ENCODE measurements at places on chromosomes 12 and 14.
A peak's percentile ranks its signal among the peaks of the same experiment; 100 is the strongest.

- DNase-seq = no peak
Observed at GRCh38 chr12:97960225-97960624, 497.6 kb downstream of the RMST start.

GRCh38 chr14:104681689-104682074 is 7.7 kb upstream of the INF2 start:
- no peak for DNase-seq

DNA sequence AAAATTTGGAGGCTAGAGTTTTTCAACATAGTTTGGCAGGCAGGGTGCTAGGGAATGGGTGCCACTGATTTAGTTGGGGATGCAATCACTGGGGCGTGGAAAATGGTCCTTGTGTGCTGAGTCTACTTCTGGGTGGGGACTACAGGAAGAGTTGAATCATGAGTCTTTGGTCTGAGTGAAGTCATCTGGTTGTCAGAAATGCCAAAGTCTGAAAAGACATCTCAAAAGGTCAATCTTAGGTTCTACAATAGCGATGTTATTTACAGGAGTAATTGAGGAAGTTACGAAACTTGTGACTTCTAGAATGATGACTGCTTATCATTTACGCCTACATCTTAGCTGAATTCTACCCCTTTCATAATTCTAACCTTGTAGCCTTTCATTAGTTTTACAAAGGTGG is 209.1 kb downstream of the NUBPL start:
- DNase-seq = no peak

GRCh38 chr12:94615260-94616181 is 34.8 kb downstream of the TMCC3 start:
- DNase-seq = no peak

- DNase-seq = no peak
Observed at GRCh38 chr14:29800961-29801360, 126.7 kb downstream of the PRKD1 start.

- peak; percentile 50 for DNase-seq
Observed at GRCh38 chr12:48199774-48200221, 3.3 kb downstream of the OR10AD1 start.

GRCh38 chr14:33611405-33612196 is 339.3 kb downstream of the EGLN3 start:
- no peak for DNase-seq

- DNase-seq = no peak
Observed at GRCh38 chr12:83378186-83378727, 691.6 kb downstream of the TMTC2 start.

- peak; percentile 45 for DNase-seq
Observed at GRCh38 chr12:68746572-68747180, 700 bp downstream of the SLC35E3 start.

DNA sequence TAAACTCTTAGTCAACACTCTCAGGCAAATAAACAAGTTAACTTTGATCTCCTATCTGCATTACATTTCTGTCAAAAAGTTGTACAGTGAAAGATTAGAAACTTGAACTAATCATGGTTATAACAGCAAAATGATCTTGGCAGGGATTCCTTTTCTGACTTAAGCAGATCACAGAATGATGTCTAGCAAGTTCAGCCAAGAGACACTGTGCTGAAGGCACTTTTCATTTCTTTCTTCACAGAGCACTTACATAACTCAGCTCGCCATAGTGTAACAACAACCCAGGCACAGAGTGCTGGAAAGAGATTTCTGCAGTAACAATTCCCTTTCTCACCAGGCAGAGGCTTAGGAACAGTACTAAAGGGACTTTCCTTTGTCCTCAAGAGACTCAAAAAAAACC is 19.6 kb upstream of the CSRP2 start:
- no peak for DNase-seq

DNA sequence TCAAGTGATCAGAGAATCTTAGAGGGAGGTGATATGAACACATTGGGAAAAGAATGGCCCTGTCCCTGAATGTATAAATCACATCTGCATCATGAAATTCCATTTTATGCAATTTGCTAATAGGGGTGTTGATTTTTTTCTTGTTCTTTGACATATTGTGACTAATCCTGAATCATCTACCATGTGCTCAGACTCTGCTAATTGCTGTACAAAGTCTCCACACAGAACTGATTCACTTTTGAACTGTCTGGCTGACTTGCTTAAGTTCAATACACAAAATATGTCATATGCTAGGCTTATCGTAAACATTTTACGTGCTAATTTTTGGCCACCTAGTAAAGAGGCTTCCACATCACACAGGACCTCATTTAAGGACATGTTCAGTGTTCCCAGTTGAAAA is 2.6 kb downstream of the TMEM132D start:
- DNase-seq = no peak

GRCh38 chr14:70664698-70665447 is 23.2 kb downstream of the TTC9 start:
- no peak for DNase-seq

DNA sequence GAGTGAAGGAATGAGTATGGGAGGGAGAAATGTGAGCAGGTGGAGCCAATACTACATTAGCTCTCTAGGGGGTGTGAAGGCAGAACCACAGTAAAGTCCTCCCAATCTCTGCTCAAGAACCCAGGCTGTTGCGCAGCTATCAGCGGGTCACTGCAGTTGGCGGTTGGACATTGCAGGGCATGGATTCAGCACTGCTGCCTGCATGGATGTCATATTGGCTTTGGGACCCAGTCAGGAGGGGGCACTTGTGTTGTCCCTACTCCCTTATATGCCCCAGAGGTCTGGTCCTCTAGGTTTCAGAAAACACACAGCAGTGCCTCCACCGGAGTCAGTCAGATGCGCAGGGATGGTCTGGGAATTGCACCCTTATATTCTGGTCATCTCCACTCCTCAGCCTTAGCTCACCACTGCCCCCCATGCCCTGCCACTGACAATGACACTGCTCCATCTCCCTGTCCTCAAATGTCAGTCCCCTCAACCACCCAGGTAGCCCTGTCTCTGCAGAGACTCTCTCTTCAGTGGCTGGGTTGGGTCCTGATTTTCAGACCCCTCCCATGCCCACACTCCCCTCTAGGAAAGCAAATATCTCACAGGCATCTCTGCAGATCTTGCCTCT is 9.6 kb downstream of the ZDHHC22 start:
- no peak for DNase-seq

GRCh38 chr14:64821651-64822050 is 58.1 kb downstream of the SPTB start:
- DNase-seq = no peak

DNA sequence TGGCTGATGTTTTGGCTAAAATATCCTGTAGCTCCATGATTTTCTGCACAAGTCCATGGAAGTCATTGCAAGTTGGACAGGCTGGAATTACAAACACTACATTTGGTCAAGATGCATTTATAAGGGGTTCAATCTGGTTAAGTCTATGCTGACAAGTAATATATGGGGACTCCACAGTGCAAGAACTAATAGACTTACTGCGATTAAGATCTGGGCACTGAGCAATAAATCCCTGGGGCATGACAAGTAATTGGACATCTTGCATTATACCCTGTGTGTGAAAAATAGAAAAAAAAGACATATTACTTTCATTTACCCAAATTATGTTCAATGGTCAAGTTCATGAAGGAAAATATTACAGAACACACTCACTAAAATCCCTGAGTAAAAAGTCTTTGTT is 99.1 kb downstream of the NELL2 start:
- DNase-seq = no peak

GRCh38 chr12:104201238-104202001 is 14.2 kb upstream of the TXNRD1 start:
- DNase-seq = peak; percentile 39

DNA sequence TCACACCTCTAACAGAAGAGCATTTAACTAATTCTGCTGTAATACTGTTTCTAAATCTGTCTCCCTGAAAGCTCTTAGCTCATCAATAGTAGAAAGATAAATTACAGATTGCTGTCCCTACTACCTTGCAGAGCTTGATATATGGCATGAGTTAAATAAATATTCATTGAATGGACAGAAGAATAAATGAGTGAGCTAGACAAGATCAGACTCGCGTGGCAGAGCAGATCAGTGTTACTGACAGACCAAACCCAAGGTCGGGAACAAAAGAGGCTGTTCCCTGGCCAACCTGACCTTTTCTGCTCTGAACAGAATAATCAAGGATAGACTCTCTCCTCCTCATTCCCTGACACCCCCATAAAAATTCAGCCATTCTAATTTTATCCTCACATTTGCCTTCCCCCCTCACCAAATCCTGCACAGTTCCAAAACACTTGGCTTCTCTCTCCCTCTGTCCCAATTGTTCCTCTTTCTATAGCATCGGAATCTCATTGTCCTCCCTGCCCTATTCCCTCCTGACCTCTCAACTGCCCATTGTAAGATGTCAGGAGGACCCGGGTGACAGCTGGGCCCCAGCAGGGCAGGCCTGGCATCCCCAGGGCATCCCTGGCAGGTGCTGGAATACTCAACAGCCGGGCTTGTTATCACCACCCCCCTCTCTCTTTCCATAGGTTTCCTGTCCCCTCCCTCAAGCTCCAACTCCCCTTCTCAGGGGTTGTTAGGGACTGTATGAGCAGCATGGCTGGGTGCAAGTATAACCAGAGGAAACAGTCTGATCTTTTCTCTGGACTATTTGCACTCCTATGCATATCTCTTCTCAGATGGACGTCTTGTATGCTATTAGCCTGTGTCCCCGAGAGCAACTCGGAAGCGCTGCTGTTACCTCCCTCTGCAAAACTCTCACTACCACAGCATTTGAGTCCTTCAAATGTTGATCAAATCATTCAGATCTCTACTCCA is 19.9 kb downstream of the NEUROD4 start:
- DNase-seq = no peak

GRCh38 chr14:100905166-100905565 is 1.6 kb upstream of the RTL1 start:
- DNase-seq = no peak

GRCh38 chr14:58533446-58533845 is 104.3 kb upstream of the DACT1 start:
- no peak for DNase-seq

DNA sequence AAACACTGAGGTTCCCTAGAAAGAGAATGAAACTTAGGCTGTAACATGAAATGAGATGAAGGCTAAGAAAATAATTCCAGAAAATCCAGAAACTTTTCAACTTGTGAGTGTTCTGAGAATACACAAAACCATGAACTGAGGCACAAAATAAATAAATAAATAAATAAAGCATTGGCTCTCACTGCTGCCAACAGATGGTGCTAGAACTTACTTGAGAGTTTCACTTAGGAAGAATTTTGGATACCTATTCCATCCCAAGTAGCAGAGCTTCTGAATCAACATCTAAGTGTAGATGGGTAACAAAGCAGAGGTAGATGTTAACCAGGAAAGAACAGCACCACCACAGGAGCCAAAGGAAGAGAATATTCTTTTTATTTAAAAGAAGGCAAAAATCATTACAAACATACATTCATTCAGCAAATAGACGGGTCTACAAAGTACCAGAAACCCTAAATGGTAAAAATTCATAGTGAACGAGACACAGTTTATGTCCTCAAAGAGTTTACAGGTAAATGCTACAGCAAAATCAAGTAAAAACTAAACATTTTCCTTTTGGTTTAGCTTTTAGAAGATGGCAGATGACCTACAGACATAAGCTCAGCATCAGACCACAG is 16.7 kb downstream of the EPS8 start:
- no peak for DNase-seq

DNA sequence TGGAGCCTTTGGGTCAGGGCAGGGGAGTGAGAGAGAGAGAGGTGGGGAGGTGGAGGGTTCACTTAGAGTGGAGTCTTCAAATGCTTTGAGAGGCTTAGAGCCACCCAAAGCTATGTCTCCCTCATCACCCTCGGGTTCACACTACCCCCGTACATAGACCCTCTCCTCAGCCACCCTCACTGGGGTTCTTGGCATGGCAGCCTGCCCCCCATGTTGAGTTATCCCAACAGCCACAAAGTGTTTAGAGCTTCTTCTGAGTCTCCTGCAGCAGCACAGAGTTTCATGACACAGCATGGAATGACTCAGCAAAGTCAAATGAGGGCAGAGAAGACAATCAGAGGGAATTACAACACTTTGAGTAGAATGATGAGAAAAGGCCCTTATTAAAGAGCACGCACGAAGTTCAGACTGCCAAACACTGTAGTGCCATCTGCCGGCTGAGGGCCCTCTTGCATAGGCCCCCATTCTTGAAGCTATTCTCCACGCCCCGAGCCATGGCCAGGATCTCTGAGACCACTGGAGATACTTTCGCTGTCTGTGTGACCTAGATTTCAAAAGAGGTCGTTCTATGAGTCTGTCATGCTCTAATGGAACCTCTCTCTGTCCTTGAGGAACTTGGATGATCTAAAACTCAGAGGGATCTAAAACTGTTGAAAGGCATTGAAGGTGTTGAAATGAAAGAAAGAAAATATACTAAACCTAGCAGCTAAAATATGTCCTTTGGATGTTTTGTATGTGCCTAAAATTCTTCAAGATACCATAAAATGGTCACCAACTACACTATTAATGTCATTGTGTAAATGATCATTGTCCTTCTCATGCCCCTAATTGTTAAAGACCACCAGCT is 221.9 kb downstream of the PELI2 start:
- DNase-seq = peak; percentile 44

GRCh38 chr12:30823156-30823699 is 68.5 kb upstream of the CAPRIN2 start:
- no peak for DNase-seq

GRCh38 chr12:21938879-21939278 is 2.3 kb downstream of the ABCC9 start:
- no peak for DNase-seq

DNA sequence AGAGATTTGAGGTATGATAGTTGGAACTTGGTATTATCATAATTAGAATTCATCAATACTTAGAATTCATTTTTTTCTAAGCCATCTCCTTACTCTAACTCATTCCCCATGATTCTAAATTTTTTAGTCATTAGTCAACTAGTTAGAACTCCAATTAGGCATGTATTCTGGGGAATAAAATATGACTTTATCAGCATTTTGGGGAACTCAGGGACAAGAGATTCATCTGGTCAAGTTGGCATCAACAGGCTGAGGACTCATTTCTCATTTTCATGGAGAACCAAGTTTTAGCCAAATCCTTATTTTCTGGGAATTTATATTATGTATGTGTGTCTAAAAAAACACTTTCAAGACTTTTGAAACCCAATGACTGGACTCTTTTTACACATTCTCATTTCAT is 29.2 kb downstream of the DIP2B start:
- no peak for DNase-seq

DNA sequence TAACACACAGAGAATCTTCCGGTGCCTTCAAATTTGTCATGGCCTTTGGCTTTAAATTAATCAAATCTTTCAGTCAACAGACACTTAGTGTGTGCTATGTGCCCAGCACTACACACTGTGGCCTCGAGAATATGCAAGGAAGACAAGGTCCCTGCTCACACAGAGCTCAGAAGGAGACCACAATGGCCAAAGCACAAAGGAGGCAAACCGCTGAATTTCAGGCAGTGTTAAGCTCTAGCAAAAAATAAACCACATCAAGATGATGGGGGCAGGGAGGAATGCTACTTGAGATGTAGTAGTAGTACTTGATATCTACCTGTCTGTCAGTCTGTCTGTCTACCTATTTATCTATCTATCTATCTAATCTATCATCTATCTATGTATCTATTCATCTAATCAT is 227.9 kb downstream of the TMEM132D start:
- DNase-seq = no peak

GRCh38 chr12:103272949-103273348 is 222.8 kb downstream of the C12orf42 start:
- no peak for DNase-seq

- peak; percentile 62 for DNase-seq
Observed at GRCh38 chr14:73633116-73634010, 11.4 kb upstream of the DNAL1 start.
